ENCODE measurements at places on chromosomes 11 and 22.

- no peak for DNase-seq
Measured at GRCh38 chr22:40960145-40960544, 9.0 kb downstream of the RBX1 start.

GRCh38 chr11:68090706-68091105, 30.5 kb downstream of the CHKA start:
- no peak for DNase-seq

DNA sequence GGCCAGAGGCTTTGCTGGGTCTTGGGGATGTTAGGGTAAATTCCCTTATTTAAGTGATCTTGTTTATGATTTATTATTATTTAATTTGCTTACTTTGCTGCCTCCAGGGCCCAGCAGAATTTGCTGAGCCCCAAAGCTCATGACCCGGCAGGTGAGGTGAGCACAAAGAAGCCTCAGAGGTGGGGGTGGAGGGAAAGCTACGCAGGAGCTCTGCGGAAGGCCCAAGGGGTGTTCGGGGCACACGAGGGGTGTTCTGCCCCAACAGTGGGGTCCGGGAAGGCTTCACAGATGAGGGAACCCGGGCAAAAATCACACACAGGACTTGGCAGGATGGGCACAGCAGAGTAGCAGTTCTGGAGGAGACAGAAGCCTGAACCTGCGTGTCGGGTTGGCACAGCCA, 6.7 kb upstream of the LINC01488 start:
- DNase-seq, result no peak

DNA sequence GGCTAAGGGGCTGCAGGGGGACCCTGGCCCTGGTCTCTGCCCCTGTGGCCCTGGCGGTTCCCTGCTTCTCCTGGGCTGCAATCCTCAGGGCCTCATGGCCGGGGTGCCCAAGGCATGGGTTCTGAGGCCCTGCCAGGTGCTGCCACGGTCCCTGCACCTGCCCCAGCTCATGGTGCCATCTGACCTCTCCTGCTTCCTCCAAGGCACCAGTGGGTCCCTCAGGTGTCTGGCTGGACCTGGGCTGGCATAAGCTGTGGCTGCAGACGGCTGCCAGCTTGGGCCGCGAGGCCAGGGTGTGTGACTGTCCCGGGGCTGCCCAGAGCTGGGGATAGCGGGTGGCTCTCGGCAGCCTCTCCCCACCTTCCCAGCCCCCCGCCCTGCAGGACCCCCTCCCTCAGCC, 2.0 kb downstream of the INS start:
- no peak for DNase-seq

DNA sequence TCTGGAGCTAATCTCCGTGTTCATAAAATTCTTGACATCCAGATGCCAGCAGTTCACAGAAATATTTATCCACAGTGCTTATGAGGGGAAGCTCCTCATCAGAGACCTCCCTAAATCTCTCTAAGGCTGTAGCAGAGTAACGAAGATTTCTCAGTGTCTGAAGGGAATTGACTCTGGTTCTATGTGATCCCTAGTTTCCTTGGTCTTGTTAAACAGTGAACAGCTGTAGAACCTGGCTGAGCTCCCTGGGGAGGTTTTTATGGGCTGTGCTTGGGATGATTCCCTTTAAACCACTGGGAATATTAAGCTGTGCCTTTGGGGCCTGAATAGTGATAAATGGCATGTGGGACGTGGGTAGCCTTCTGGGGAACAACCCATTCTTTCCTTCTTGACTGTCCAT, 43.7 kb upstream of the ARHGAP20 start:
- no peak for DNase-seq
